Peyer's patch (tissue), 4 donors: ENCODE measurements at places on chromosomes 12 and 14.
A peak's percentile ranks its signal among the peaks of the same experiment; 100 is the strongest.

DNA sequence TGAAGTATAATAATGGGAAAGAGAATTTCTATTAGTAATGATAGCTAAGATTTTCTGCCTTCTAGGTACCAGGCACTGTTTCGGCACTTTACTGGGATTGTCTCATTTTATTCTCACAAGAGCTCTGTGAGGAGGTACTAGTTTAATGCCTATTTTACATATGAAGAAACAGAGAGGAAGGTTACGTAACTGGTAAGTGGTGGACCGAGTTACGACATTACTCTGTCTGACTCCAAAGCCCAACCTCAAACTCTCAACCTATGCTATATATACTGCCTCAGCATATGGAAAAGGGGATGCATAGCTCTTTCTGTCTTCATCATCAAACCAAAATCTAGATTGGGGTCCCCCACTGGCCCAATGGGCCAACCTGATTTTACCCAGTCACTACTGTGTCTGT, 133.5 kb downstream of the KTN1 start:
- H3K4me1 ChIP-seq: no peaks in the 10 kb centered on the region
- DNase-seq: no peak
- H3K36me3 ChIP-seq: no peaks in the 10 kb centered on the region
- no peak overlapping the region for H3K27ac ChIP-seq
- no peaks in the 10 kb centered on the region for H3K27me3 ChIP-seq
- H3K4me3 ChIP-seq: no peak overlapping the region

GRCh38 chr12:26338586-26339572, 143.5 kb downstream of the SSPN start:
- DNase-seq: no peak
- H3K4me1 ChIP-seq: no peaks in the 10 kb centered on the region
- H3K27me3 ChIP-seq: no peaks in the 10 kb centered on the region
- no peak overlapping the region for H3K27ac ChIP-seq

GRCh38 chr14:34623506-34623905, 6.4 kb downstream of the SNX6 start:
- no peaks in the 10 kb centered on the region for H3K27me3 ChIP-seq
- H3K4me1 ChIP-seq: no peaks in the 10 kb centered on the region
- DNase-seq: no peak
- no peak overlapping the region for H3K27ac ChIP-seq

GRCh38 chr14:55118761-55119160, 10.3 kb upstream of the LGALS3 start:
- H3K27ac ChIP-seq: peak overlapping the region; percentile 49
- DNase-seq: no peak
- H3K27me3 ChIP-seq: no peaks in the 10 kb centered on the region
- no peak overlapping the region for H3K4me3 ChIP-seq

GRCh38 chr12:94792693-94793092, 142.3 kb upstream of the TMCC3 start:
- no peak for DNase-seq
- no peak overlapping the region for H3K27ac ChIP-seq
- H3K36me3 ChIP-seq: no peaks in the 10 kb centered on the region
- H3K27me3 ChIP-seq: no peaks in the 10 kb centered on the region
- H3K4me3 ChIP-seq: no peak overlapping the region
- H3K4me1 ChIP-seq: no peaks in the 10 kb centered on the region

GRCh38 chr12:131574395-131574771, 136.5 kb upstream of the SFSWAP start:
- H3K36me3 ChIP-seq: no peaks in the 10 kb centered on the region
- H3K27ac ChIP-seq: no peak overlapping the region
- no peak overlapping the region for H3K4me3 ChIP-seq
- no peaks in the 10 kb centered on the region for H3K4me1 ChIP-seq

GRCh38 chr12:105343836-105344235, 13.3 kb downstream of the C12orf75 start:
- DNase-seq: no peak
- no peaks in the 10 kb centered on the region for H3K4me1 ChIP-seq
- H3K27me3 ChIP-seq: no peaks in the 10 kb centered on the region
- no peaks in the 10 kb centered on the region for H3K36me3 ChIP-seq

GRCh38 chr12:113135178-113136127, at the start of gene RASAL1:
RASAL1 (minus strand) TSS chr12:113135761; CDS start chr12:113135462, 299 bp downstream.
- peak within 1 kb of the TSS; percentile 30 for H3K4me3 ChIP-seq
- no peak within 1 kb of the TSS for H3K27ac ChIP-seq
- peak; percentile 79 for DNase-seq
- H3K27me3 ChIP-seq: no peaks in the 10 kb centered on the region
- H3K36me3 ChIP-seq: no peaks in the 10 kb centered on the region
- H3K4me1 ChIP-seq: peaks cover 7% of the 10 kb centered on the region

DNA sequence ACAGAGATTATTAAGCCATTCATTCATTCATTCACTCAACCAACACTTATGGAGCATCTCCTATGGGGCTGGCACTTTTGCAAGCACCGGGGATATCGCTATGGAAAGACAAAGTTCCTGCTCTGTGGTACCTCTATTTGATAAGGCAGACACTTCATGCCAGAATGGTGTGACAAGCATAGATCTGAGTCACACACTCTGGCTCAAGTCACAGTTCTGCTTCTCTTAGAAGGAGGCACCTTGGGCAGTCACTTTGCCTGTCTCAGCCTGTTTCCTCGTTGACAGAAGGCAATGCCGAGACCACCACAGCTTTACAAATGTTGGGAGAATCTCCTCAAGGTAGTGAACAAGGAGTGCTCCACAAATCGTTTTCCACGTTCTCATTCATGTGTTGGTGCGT, 205.2 kb downstream of the SLC41A2 start:
- peaks cover 3% of the 10 kb centered on the region for H3K36me3 ChIP-seq
- H3K27ac ChIP-seq: no peak overlapping the region
- H3K4me1 ChIP-seq: peaks cover 11% of the 10 kb centered on the region
- H3K4me3 ChIP-seq: no peak overlapping the region

DNA sequence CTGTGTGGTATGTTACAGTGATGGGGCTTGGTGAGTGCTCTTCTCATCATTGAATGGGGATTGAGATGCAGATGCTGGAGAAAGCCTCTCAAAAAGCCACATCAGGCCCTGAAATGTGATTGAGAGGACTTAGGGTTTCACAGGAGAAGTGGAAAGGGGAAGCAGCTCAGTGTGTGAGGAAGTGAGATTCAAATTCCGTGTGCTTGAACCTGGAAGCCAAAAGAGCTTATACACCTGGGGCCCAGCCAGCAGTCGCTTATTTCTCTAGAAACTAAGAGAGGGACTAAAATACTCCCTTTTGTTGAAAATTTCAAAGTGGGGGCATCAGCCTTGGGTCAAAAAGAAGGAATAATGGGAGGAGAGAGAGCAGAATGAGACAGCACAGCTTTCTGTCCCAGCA, 39.1 kb upstream of the GZMB start:
- no peaks in the 10 kb centered on the region for H3K36me3 ChIP-seq
- no peak overlapping the region for H3K4me3 ChIP-seq
- H3K27ac ChIP-seq: peak overlapping the region; percentile 28
- no peak for DNase-seq

- H3K4me3 ChIP-seq: no peak overlapping the region
- H3K27me3 ChIP-seq: no peaks in the 10 kb centered on the region
- no peaks in the 10 kb centered on the region for H3K36me3 ChIP-seq
Measured at GRCh38 chr12:104588047-104588920, 131.5 kb downstream of the CHST11 start.

- no peak overlapping the region for H3K27ac ChIP-seq
- no peaks in the 10 kb centered on the region for H3K4me1 ChIP-seq
- H3K36me3 ChIP-seq: no peaks in the 10 kb centered on the region
- H3K27me3 ChIP-seq: peaks cover 5% of the 10 kb centered on the region
Measured at GRCh38 chr12:40693207-40693821, 1.1 kb downstream of the CNTN1 start.

- H3K4me3 ChIP-seq: no peak overlapping the region
- DNase-seq: no peak
- H3K27ac ChIP-seq: no peak overlapping the region
- no peaks in the 10 kb centered on the region for H3K36me3 ChIP-seq
- H3K27me3 ChIP-seq: no peaks in the 10 kb centered on the region
Measured at GRCh38 chr12:124622331-124622730, 54.9 kb upstream of the NCOR2 start.

GRCh38 chr12:115203701-115204100, 519.7 kb upstream of the TBX3 start:
- H3K4me1 ChIP-seq: no peaks in the 10 kb centered on the region
- no peak overlapping the region for H3K27ac ChIP-seq
- no peaks in the 10 kb centered on the region for H3K27me3 ChIP-seq
- no peak for DNase-seq
- no peak overlapping the region for H3K4me3 ChIP-seq

DNA sequence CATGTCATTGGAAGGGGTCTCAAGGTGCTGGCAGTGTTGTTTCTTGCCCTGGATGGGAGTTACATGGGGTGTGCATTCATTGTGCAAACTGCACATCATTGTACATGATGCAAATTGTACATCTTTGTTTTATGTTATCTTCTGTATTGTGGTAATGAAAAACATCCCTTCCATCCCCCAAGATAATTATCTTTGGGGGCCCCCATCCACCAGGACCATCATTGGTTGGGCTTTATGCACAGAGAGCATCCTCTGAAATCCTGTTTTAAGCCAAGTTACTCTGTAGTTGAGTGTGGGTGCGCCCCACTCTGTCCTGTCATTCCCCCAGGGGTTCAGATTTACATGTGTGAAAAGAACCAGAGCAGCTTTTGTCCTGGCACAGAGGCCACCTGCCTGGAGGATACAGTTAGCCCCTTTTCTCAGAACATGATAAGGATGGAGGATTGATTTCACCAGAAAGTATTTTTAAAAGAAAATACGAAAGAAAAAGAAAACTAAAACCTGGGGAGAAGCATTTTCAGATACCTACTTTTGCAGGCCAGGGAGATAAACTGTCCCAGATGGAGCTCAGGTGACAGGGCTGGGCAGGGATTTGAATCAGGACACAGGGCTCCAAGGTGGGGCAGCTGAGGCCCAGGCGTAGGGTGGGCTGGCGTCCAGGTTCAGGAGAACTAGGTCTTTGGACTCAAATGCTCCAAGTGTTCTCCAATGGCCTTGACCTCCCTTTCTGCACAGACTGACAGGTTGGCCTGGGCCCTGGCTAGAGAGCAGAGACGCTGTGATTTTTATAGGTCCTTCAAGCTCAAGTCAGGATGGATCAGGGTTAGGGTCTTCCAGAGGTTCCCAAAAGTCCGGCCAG, 17.2 kb downstream of the WSCD2 start:
- no peaks in the 10 kb centered on the region for H3K4me1 ChIP-seq
- no peaks in the 10 kb centered on the region for H3K27me3 ChIP-seq
- H3K27ac ChIP-seq: no peak overlapping the region
- H3K4me3 ChIP-seq: no peak overlapping the region
- H3K36me3 ChIP-seq: no peaks in the 10 kb centered on the region

GRCh38 chr14:58849601-58850000, 211.8 kb downstream of the DACT1 start:
- H3K27me3 ChIP-seq: no peaks in the 10 kb centered on the region
- H3K36me3 ChIP-seq: no peaks in the 10 kb centered on the region
- no peak overlapping the region for H3K4me3 ChIP-seq
- no peaks in the 10 kb centered on the region for H3K4me1 ChIP-seq
- no peak for DNase-seq

DNA sequence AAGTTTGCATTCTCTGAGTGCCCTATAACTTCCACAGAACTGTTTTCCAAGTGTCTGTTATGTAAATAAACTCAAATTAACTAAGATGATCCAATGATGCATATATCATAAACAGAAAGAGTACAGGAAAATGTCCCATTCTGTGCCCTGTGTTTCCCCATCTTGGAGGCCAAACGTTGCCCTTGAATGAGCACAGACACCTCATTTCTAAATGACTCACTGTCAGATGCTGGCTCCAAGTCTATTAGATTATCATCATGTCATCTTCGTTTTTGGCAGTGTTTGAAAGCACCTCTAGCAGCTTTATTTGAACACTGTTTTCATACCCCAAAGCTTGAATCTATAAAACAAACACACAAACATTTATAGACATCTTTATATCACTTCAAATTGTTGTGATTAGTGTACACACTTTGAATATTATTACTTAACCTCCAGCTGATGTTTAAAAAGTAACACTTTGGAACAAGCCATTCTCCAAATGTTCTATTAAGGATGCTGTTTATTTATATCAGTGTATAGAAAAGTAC, 424.2 kb downstream of the NOVA1 start:
- no peak overlapping the region for H3K27ac ChIP-seq
- no peaks in the 10 kb centered on the region for H3K4me1 ChIP-seq
- H3K27me3 ChIP-seq: no peaks in the 10 kb centered on the region
- DNase-seq: no peak

- no peak overlapping the region for H3K4me3 ChIP-seq
- H3K4me1 ChIP-seq: no peaks in the 10 kb centered on the region
- no peak overlapping the region for H3K27ac ChIP-seq
- H3K27me3 ChIP-seq: no peaks in the 10 kb centered on the region
- no peaks in the 10 kb centered on the region for H3K36me3 ChIP-seq
Measured at GRCh38 chr12:52226446-52226845, 6.6 kb upstream of the KRT7 start.

DNA sequence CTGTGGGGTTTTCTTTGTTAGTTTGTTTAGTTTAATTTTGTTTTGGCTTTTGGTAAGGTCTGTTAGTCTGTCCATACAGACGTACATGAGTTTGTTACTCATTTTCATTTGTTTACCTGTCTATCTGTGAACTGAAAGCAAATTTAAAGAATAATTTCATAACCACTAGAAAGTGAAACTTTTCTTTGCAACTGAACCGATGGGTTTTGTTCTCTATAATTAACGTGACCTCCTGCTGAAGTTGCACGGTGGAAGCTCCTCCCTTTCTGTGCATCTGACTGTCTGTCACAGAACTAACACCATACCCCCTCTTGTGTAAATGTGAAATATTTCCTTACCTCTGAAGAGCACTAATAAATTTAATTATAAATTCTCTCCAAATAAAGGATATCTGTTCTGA, 595.5 kb downstream of the GALC start:
- H3K4me3 ChIP-seq: no peak overlapping the region
- H3K27ac ChIP-seq: no peak overlapping the region
- no peaks in the 10 kb centered on the region for H3K4me1 ChIP-seq
- no peak for DNase-seq
- H3K27me3 ChIP-seq: no peaks in the 10 kb centered on the region
- H3K36me3 ChIP-seq: no peaks in the 10 kb centered on the region

DNA sequence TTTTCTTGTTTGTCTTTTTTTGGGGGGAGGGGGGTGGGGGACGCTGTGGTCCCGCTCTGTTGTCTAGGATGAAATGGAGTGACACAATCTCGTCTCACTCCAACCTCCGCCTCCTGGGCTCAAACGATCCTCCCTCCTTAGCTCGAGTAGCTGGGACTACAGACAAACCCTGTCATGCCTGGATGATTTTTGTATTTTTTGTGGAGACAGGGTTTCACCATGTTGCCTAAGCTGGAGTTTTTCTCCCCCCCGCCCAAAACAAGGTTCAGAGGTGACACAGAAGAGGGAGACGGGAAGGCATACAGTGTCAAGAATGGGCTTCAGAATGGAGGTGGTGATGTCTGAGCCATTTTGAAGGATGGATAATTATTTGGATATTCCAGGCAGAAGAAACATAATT, 116.9 kb upstream of the ATF1 start:
- H3K4me3 ChIP-seq: no peak overlapping the region
- H3K36me3 ChIP-seq: no peaks in the 10 kb centered on the region
- H3K27ac ChIP-seq: no peak overlapping the region

- no peaks in the 10 kb centered on the region for H3K27me3 ChIP-seq
- H3K36me3 ChIP-seq: no peaks in the 10 kb centered on the region
- DNase-seq: no peak
- H3K27ac ChIP-seq: peak overlapping the region; percentile 17
- no peaks in the 10 kb centered on the region for H3K4me1 ChIP-seq
Measured at GRCh38 chr12:131116468-131117117, 162.9 kb downstream of the ADGRD1 start.

- no peak for DNase-seq
- no peak overlapping the region for H3K27ac ChIP-seq
- H3K36me3 ChIP-seq: no peaks in the 10 kb centered on the region
- H3K4me3 ChIP-seq: no peak overlapping the region
- H3K4me1 ChIP-seq: no peaks in the 10 kb centered on the region
- H3K27me3 ChIP-seq: no peaks in the 10 kb centered on the region
Measured at GRCh38 chr12:1611803-1612572, 17.0 kb upstream of the WNT5B start.
